ENCODE measurements at places on chromosomes 2 and 18.

GRCh38 chr2:188600536-188601210 is 309.0 kb downstream of the GULP1 start:
- DNase-seq = no peak

DNA sequence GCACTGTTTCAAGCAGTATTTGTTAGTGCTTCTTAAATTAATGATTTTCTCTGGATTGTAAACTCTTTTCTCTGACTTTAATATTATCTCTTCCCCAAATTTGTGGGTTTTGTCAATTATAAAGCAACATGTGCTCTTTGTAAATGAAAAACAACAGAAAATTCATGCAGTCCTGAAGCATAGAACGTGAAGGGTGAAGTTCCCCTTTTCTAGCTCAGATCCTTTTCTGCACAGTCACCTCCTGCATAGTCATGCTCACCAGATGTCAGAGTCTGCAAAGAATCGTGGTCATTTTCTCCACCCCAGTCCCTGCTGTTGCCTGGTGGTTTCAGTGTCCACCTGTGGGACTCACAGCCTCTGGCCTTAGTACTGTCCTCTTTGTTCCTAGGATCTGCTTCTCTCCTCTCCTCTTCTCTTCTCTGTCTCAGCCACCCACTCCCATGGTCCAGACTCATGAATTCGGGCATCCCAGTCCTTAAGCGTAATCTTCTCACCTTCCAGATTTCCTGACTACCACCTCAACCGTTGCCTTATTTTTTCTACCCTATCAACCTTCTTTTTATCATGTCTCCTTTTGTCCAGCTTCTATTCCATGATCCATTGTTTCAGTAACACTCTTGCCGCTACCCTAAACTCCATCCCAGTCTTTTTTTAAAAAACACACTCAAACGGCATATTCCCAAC is 229.1 kb downstream of the RTP5 start:
- no peak for DNase-seq

- DNase-seq = no peak
Observed at GRCh38 chr2:44555700-44556099, 194.0 kb downstream of the CAMKMT start.

GRCh38 chr2:102622646-102623045 is 3.3 kb downstream of the SLC9A2 start:
- no peak for DNase-seq

- no peak for DNase-seq
Observed at GRCh38 chr2:48600204-48600813, 17.3 kb upstream of the GTF2A1L start.

GRCh38 chr2:224884188-224884587 is 158.1 kb downstream of the DOCK10 start:
- DNase-seq = no peak

DNA sequence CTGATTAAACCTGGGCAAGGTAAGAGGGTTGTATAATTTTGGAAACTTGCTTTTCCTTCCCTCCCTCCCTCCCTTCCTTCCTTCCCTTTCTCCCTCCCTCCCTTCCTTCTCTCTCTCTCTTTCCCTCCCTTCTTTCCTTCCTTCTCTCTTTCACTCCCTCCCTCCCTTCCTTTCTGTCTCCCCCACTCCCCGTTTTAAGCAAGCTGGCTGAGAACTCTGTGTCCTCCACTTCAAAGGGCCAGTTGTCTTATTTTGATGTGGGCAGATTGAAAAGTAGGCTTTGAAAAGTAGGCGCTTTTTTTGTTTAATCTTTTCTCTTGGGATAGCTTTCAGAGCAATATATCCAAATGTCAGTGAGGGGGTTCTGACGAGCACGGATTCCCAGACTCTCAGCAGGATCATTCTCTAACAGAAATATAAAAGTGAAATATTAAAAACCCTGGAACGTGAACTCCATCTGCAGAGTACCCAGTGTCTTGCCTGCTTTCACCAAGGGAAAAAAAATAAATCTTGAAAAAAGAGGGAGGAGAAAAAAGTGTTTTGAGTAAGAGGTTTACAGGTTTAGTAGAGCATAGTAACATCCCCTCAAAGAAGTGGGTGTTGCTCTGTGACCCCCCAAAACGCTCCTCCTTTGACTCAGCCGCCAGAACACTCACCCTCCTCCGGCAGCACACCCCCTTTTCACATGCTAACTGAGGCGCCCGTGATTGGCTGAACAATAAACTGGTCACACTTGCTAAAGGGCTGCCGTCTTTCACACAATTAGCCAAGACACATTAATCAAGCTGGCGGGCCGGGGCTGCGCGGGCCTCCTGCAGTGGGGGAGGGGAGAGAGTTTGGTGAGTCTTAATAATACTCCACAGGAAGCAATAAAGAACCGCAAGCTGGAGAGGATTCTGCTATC is 52.2 kb downstream of the CDK15 start:
- no peak for DNase-seq

DNA sequence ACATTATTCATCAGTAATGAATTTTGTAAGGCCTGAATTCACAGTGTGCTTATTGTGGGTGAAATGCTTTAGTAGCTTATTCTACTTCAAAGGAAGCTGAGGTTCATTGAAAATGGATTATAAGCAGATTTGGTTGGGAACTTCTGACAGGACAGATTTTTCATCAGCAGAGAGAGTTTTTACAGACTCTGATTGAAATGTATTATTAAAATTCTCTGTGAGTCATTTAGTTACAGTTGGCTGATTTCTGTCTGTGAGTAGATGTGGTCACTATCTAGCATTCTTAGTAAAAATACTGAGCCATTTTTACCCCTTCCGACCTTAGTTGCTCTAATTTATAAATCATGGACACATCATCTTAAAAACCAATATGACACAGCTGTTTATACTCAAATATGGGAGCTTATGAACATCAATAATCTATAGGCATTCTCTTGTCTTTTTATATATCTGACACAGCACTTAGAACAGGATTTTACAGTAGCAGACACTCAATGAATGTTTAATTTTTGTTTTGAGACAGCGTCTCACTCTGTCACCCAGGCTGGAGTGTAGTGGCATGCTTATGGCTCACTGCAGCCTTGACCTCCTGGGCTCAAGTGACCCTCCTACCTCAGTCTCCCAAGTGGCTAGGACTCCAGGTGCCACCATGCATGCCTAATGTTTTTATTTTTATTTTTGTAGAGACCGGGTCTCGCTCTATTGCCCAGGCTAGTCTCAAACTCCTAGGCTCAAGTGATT is 239.6 kb downstream of the BABAM2 start:
- DNase-seq = no peak
